ENCODE measurements at places on chromosomes 11 and 22.

DNA sequence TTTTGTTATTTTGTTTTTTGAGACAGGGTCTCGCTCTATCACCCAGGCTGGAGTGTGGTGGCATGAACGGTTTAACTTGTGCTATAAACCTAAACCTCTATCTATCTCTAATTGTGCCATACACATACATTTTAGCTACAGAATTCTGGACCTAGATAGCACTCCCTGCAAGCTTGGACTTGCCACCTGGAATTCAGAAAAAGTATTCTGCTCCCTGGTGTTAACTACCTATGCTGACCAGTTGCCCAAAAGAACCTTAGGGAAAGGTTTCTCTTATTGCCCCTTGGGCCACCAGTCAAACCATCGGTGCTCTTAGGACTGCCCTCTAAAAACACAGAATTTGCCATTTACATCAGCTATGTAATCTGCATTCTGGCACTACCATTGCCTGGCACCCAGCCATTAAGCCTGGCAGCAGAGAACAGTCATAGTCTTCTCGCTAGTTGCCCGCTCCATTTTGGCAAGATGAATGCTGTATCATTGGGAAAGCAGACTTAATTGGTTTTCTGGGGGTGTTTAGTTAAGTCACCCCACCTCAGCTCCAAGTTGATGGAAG lies 55.3 kb downstream of the ETS1 start:
- no peak for DNase-seq

DNA sequence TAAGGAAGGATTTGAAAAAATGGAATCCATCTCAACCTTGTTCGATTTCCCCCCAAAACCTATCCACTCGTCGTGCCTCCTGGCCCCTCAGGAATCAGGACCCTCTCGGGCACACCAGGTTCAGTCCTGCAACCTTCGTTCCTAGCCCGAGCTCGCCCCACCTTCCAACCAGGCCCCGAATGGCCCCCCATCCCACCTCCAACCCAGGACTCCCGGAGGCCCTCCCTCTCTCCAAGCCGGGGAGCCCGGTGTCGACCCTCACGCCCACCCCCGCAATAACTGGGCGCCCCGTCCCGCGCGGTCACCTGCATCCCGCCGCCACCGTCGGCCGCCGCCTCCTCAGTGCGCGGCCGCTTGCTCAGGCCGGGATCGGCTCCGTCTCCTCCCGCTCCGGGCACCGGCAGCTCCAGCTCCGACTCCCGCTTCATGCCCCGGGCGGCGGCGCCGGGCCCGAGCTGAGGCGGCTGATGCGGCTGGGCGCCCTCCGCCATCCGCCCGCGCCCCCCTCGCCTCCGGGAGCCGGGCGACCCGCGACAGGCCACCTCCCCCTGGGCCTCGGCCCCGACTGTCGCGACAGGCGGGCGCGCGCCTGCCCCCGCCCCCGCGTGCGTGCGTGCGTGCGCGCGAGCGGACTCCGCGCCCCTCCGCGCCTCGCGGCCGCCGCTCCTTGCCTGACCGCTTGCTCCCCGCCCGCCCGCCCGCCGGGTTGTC lies 534 bp downstream of the RBFOX2 start:
- no peak for DNase-seq

- DNase-seq = no peak
These were observed 2.4 kb downstream of the GSTT4 start for GRCh38 chr22:24002851-24003250.

DNA sequence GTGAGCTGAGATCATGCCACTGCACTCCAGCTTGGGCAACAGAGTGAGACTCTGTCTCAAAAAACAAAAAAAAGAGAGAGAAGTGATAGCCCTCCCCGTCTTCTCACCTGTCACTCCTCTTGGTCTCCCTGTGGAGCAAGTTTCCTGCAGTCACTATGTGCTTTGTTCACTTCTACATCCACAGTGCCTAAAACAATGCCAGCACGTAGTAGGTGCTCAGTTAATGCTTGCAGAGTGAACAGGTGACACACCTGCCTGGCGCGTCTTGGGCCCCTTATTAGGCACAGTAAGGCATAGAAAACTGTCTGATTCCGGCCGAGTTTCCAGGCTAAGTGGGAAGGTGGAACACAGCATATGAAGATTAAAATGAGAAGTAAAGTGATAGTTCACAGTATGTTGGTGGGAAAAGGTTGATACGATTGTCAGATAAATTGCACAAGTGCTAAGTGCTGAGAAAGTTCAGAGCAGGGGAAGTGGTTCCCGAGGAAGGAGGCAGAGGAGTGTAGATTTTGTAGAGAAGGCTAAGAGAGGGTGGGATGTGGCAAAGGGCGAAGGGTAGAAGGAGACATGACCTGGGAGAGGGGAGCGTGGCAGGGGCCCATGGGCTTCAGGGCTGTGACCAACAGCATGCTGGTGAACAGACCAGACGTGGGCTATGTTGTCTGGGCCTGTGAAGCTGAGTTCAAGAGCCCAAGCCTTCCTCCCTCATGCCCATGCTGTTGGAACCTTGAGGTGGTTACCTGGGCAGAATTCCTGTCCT lies 41.9 kb downstream of the BCR start:
- DNase-seq = no peak

- DNase-seq = no peak
These were observed 4.8 kb upstream of the EMID1 start for GRCh38 chr22:29200901-29201300.

GRCh38 chr11:123899792-123900191 lies 2.2 kb upstream of the OR8D4 start:
- DNase-seq = no peak

- no peak for DNase-seq
These were observed 21.7 kb downstream of the GRAMD4 start for GRCh38 chr22:46641811-46642266.

DNA sequence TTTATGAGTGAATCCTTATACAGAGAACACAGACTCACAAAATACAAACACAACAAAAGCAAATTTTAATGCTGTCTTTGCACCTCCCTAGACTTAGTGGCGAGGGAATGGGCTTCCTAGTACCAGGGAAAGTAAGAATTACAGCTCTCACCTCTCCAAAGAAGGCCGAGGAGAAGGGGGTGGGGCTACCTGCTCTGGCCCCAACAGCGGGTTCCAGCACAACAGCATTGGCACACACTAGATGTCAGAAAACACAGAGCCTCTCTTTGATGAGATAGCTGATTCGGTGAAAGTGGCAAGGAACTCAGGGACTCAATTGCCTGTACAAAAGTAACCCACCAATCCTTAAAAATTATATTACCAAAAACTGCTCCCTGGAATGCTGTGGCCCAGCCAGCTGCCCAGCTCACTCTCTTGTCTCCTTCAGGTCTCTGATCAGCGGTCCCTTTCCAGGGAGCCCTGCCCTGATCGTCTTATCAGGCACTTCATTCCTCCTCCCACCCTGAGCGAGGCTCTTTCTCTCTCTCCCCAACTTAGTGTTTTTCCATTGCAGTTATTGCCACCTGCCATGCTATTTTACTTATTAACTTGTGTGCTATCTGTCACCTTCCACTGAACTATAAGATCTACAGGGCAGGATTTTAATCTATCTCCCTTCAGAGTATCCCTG lies 30.7 kb downstream of the SPON1 start:
- peak; percentile 13 for DNase-seq

GRCh38 chr11:6237266-6237665 lies 1.6 kb upstream of the CNGA4 start:
- DNase-seq = no peak

DNA sequence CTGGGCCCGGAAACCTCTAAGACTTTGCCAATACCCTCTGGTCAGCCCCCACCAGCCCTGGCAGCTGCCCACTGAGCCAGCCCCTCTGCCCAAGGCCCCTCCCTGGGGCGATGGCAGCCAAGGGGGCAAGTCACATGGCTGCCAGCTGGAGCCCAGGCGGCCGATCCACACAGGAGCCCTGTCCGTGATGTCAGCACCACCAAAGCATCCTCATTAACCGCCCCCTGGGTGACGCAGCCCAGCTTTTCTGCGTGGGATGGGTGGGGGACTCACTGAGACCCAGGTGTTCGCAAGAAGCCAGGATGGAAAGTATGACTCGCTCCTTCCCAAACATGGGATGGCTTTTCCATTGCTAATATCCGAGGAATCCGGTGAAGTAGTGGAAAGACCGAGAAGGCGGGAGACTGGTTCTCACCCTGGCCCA lies 46.6 kb upstream of the WNT7B start:
- no peak for DNase-seq

GRCh38 chr11:44943696-44944095 lies 7.0 kb downstream of the TP53I11 start:
- peak; percentile 38 for DNase-seq

DNA sequence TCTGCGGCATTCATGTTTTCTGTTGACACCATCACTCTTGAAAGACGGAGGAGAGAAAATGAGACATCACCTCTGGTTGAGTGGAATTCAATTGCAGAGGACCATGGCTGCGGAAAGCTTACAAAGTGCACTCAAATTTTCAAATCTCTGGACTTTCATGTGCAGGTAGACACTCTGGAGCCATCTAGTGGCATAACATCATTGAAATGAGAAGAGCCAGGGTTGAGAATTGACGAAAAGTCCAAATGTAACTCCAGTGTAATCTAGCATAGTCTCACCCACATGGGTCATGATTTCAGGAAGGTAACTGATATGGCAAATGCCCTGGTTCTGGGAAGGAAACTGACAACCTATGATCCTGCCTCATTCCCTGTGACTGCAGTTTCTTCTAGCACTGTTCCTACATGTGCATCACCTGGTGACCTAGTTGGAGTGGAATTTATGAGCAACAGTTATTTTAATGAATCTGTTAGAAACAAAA lies 687.8 kb downstream of the KCNA4 start:
- peak; percentile 79 for DNase-seq

- DNase-seq = no peak
These were observed 14.8 kb downstream of the BRD1 start for GRCh38 chr22:49812838-49813237.

DNA sequence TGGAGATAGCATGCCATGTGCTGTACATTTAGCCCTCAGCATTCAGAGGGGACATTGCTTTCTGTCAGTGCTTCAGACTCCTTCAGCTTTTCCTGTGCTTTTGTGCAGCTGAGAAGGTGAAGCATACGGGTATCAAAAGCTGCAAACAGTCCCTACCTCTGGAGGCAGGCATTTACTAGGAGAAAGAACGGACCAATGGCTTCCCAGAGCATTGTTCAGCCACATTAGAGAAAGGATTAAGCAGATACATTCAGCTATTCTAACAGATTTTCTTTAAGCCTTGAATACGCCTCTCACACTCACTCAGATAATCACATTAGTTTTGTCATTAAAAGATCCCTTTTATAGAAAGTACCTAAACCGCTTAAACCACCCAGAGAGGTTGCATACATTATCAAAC lies 80.7 kb upstream of the FAM181B start:
- DNase-seq = peak; percentile 46

GRCh38 chr11:75435571-75435925 lies 2.5 kb upstream of the KLHL35 start:
- peak; percentile 90 for DNase-seq

- peak; percentile 99 for DNase-seq
These were observed 172.6 kb downstream of the LARGE1 start for GRCh38 chr22:33747576-33748180.

DNA sequence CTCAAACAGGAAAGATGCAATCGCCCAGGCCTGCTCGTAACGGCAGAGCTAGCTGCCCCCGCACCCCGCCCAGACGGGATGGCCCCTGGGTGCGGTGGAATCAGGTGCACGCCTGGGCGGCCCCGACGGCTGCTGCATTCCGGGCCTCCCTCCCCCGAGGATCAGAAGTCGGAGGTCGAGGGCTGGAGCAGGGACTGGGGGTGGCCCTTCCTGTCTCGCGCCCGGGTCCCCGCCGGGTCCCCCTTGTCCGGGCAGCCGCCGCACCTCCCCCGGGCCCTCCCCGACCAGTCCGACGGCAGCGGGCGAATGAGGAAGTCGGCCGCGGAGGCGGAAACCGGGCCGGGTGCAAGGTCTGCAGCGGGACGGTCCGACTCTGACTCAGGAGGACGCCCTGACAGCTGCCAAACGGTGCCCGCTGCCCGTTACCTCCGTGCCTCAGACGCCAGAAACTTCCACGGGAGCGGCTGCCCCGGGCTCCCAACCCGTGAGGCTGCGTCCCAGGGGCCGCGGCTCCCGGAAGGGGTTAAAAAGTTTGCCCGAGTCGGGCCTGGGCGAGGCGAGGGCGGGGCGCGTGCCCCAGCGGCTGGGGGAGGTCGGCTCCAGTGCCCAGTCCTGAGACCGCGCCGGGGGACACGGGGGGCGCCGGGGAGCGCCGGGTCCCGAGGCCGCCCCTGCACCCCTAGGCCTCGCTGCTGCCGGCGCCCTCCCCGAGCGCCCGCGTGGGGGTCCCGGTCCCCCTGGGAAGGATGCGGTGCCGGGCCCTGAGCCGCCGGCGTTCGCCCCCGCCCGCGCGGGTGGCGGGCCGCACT lies 663 bp downstream of the MYH9 start:
- DNase-seq = no peak

GRCh38 chr22:28570696-28571373 lies 108.8 kb downstream of the TTC28 start:
- no peak for DNase-seq

GRCh38 chr11:111598148-111598547 lies 4.1 kb upstream of the SIK2 start:
- DNase-seq = no peak

DNA sequence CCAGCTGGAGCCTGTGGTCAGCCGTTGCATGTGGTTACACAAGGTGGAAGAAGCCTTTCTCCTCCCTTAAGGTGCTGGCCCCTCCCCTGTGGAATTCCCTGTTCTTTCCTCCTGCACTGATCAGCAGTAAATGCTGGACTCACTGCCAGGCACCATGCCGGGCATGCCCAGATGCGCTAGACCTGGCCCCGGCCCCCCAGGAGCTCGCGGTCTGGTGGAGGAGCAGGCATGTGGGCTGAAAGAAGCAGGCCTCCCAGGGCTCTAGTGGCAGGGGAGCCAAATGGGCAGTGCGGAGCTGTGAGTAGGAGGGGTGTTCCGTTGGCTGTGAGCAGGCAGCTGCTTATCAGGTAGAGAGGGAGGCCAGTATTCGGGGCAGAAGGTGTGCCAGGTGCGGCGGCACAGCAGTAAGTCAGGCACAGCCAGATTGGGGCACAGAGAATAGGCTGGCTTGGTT lies 10.2 kb downstream of the DGKZ start:
- no peak for DNase-seq

DNA sequence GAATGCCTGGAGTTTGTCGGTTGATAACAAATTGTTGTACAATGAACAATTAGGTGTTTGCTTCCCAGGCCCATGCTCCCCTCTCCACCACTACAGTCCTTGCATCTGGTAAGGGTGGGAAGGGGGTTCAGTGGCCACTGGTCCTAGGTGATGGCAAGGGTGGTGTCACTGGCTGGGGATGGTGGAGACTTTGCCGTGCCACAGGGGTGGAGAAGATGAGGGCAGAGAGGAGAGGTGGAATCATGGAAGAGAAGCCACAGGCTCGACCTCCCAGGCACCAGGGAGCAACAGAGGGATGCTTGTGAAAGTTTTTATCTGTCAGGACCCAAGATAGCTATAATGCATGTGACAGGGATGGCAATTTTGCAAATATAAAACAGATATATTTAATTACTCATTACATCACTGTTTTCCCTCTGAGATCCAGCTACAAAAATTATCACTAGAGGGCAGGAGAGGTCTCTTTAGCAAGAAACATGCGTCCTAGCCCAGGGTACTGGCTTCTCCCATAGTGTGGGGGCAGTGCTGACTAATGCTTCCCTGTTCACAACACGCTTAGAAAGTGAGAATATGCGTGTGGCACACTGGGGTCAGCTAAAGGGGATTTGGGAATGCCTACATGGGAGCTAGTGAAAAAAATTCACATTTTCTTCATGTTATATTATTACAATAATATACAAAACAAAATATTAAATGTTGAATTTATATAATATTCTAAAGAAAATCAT lies 49.0 kb upstream of the AMPD3 start:
- DNase-seq = peak; percentile 85

- no peak for DNase-seq
These were observed 5.3 kb upstream of the NAP1L4 start for GRCh38 chr11:2997406-2997805.
